ENCODE measurements at places on chromosomes 16 and 17.
A peak's percentile ranks its signal among the peaks of the same experiment; 100 is the strongest.

- DNase-seq, result no peak
These were observed 2.0 kb upstream of the PLA2G15 start for GRCh38 chr16:68242926-68243858.

DNA sequence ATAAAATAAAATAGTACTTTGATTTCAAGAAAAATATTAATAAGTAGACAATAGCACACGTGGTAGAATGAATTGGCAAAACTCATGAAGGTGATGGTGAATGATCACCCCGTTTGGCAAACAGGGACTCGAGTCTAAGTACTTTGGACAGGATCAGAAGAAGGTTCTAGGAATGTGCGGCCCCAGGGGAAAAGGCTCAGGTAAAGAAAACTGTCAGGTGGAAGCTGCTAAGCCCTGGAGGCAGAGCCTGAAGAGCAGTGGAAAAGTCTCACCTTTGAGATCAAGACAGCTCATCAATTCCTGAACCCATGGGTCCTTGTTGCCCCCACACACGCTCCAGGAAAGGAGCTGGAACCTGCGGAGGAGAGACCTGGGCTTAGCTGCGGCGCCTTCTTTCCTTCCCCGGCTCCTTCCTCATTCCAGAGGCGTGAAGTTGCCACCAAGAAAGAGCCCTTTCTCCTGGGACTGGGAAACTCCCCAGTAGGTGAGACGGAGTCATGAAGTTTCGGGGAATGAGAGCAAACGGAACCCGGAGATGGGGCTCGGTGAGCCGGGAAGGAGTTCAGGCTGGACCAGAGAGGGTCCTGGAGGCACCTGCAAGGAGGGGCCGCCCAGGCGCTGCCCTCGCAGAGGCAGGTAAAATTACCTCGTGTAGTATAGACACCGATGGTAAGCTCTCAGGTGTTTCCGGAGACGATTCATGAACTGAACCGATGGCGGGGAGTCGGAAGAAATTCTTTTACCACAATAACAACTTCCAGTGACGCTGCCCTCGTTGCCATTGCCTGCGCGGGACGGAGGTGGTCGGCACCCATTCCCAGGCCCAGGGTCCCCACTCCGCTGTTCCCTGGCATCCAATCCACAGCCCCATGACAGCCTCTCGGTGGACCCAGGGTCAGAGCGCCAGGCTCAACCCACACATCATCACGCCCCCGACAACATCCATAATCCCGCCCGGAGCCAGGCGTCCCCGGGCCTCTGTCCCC, 1.2 kb upstream of the ZMYND15 start:
- no peak for DNase-seq

DNA sequence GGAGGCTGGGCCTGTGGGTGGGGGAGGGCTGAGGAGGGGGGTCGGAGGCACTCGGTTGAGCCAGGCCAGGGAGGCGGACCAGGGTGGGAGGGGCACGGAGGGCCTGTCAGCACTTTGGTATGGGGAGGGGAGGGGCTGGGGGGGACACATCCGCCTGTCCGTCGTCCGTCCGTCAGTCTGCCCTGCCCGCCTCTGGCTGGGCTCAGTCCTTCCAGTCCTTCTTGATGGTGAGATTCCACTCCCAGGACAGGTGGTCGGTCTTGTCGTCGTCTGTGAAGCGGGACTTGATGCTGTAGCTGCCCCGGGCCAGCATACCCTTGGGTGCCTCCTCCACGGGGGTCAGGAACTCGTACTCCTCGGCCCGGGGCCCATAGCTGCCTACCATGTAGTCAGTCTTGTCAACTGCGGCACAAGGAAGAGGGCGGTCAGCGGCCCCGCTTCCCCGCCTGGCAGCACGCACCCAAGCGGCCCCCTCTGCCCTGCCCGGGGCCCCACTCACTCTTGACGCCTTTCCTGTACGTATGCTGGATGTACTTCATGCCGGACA, 2.4 kb downstream of the ARHGDIA start:
- no peak for DNase-seq

GRCh38 chr16:10255728-10256127, 73.5 kb upstream of the GRIN2A start:
- no peak for DNase-seq

GRCh38 chr16:70561623-70562022, 38.0 kb downstream of the SF3B3 start:
- no peak for DNase-seq

GRCh38 chr16:23141959-23142740, 7.1 kb downstream of the USP31 start:
- no peak for DNase-seq

- DNase-seq, result no peak
These were observed 11.3 kb downstream of the RAI1 start for GRCh38 chr17:17692353-17693252.

GRCh38 chr16:30369938-30370455, 297 bp downstream of the TBC1D10B start:
- no peak for DNase-seq

GRCh38 chr16:86966777-86967176, 350.4 kb downstream of the C16orf95 start:
- DNase-seq, result no peak

DNA sequence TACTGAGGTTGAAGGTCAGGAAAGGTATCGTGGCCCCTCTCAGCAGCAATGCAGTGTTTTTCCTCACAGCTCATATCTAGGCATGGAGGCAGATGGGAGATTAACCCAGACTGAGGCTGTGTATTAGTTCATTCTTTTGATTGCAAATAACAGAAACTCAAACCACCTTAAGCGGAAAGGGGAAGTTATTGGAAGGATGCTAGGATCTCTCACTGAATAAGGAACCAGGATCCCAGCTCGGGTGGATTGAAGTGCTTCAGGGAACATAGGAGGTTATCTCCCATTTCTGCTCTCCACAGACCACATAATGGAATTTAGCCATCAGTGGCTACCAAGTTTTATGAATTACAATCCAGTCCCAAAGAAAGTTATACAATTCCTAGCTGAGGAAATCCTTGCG, 8.2 kb downstream of the ZNF689 start:
- DNase-seq, result no peak

DNA sequence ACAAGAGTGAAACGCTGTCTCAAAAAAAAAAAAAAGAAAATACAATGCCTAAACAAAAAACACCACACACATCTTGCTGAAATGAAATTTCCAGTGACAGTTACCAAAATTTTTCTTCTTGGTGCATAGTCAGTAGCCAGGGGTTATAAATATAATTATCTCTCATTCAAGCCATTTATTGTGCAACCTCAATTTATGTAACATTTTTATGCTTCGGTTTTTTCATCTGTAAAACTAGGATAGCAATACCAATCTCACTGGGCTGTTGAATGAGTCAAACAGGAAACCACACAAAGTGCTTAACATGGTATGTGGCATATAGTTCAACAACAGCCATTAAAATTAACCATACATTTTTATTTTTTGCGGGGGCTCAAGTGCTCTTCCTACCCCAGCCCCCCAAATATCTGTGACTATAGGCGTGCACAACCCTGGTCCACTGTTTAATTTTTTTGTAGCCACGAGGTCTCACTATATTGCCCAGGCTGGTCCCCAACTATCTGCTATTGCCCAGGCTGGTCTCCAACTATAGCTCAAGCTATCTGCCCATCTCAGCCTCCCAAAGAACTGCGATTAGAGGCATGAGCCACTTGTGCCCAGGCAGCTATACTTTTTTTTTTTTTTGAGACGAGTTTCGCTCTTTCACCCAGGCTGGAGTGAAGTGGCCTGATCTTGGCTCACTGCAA, 2.6 kb downstream of the COG4 start:
- no peak for DNase-seq

- DNase-seq, result peak; percentile 68
These were observed 5.3 kb upstream of the CAVIN1 start for GRCh38 chr17:42428141-42428944.

DNA sequence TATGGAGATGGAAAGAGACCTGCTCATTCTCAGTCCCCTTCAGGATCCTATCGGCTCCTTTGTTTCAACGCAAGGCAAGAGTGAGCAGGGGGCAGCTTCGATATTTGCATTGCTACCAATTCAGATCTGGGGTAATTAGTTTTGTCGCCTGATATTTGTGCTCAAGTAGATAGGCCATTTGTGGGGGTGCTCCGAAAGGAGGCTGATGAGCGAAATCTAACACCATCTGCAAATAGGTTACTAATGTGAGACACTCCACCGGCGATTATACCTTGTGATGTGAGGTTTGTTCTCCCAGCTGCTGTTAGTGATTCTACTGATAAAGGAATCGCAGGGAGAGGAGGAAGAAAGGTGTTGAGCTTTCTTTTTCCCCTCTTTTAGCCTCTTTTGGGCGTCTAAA, 31.5 kb downstream of the WSCD1 start:
- DNase-seq, result no peak

DNA sequence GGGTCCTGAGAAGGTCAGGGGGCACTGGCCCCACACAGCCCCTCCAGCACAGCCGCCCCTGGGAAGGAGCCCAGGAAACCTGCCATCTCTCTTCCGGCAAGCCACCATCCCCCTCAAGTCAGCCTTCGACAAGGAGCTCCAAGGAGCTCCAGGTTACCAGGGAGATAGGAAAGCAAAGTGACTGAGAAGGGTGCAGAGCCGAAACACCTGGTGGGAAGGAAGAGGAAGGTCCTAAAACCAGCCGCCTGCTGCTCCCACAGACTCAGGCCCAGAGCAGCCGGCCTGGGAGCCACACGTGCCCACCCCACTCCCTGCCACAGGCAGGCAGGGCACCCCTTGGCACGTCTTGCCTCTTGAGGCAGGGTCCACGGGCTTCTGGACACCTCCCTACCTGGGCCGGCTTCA, 80.7 kb downstream of the TIMM22 start:
- DNase-seq, result no peak

GRCh38 chr16:21083729-21084268, 66.8 kb downstream of the DNAH3 start:
- peak; percentile 20 for DNase-seq

DNA sequence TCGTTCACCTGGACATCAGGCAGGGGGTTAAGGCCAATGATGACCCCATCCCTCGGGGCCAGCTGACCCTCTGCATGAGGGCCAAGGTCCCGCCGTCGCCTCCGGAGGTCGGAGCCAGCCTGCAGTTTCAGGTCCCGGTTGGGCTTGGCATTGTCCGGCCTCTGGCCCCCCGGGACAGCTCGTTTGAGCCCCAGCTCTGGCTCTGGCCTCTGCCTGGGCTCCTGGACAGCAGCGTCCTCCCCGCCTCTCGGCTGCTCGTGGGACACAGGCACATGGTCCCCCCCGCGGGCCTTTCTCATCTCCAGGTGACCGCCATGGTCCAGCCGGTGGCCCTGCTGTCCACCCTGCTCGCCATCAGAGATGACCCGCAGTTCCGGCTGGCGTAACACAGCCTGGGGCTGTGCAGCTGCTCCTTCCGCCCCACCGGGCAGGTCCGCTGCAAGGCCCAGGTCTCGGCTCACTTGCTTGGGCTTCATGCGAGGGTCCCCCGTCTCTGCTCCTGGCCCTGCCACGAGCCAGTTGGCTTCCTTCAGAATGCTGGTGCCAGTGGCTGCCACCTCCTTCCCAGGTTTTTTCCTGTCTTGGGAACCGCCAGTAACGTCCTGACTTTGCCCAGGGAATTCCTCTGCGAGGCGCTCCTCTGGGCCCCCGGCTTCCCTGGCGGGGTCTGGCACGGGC, 6.7 kb downstream of the NDUFAF8 start:
- DNase-seq, result no peak

DNA sequence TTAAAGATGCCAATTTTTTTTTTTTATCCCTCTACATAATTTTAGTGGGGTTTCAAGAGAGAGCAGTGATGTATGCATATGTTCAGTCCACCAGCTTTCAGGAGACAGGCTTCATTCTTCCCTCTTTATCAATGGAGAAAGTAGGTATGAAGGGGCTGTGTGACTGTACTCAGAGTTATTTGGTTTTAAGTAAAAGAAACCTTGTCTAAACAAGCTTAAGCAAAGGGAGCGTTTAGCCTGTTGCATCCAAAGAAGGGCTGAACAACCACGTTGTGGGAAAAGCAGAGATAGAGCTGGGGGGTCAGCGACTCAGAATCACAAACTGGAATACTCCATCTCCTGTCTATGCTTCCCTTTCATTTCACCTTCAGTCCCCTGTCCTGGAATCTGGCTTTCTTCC, 50.4 kb upstream of the HAS3 start:
- no peak for DNase-seq

GRCh38 chr17:44464037-44464436, 39.2 kb downstream of the GPATCH8 start:
- no peak for DNase-seq

DNA sequence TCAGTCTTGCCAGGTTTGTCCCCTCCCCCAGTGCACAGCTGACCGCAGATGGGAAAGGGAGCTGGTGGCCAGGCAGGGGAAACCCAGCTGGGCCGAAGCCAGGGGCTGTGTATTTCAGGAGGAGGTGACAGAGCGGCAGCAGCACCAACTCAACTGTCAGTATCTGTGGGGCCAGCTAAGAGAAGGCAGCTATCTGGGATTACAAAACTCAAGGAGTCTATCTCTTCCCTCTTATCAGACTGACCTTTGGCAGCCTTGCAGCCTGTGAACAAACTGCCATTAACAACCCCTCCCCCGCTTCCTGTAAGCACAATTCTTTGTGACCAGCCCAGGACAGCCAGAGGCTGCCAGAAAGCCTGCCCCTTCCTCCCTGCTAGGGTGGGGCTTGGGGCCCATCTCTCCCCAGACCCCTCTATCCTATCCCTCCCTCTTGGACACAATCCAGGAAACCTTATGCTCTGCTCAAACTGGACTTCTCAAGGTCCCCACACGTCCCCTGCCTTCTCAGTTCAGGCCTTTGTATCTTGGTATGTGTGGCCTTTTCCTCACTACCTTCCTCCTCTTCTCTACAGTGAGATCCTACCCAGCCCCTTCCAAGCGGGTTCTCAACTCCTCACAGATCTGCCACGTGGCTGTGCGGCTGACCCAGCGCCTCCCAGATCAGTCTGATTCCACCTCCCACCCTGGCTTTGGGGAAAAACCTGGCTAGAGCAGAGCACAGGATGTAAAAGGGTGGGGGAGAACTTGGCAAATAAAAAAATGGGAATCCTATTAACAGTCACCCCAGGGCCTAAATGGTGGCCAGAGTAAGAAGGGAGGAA, 10.5 kb downstream of the ST3GAL2 start:
- DNase-seq, result peak; percentile 70

GRCh38 chr16:56767024-56767423, 37.1 kb downstream of the NUP93 start:
- DNase-seq, result no peak
